Stimulated activated CD4-positive, alpha-beta T cell treated with anti-CD3 and anti-CD28 coated beads, Interleukin-2, amount 100 ng/mL, for 48 hours (primary cell): ENCODE measurements at places on chromosomes 2 and 18.

GRCh38 chr2:150676747-150677383 is 189.4 kb upstream of the RND3 start:
- no peak for DNase-seq

GRCh38 chr18:77650799-77651385 is 401.2 kb downstream of the GALR1 start:
- DNase-seq: peak; percentile 74

DNA sequence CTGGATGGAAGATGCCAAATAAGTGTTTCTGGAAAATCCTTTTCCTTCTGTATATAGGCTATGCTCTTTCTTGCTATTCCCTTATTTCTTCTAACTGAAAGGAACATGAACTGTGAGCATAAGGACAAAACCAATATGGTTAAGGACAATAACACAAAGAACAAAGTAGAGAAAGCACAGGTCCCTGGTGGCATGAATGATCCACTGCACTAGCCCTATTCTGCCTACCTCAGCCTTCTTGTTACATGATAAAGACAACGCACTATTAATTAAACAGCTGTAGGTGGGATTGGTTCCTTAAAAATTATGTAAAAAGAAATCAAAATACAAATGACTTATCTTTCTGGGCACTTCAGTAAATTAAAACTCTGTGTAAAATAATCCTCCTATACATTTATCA is 1.9 kb upstream of the WDR75 start:
- DNase-seq: no peak

GRCh38 chr2:71824436-71824835 is 323.2 kb downstream of the CYP26B1 start:
- DNase-seq: no peak

DNA sequence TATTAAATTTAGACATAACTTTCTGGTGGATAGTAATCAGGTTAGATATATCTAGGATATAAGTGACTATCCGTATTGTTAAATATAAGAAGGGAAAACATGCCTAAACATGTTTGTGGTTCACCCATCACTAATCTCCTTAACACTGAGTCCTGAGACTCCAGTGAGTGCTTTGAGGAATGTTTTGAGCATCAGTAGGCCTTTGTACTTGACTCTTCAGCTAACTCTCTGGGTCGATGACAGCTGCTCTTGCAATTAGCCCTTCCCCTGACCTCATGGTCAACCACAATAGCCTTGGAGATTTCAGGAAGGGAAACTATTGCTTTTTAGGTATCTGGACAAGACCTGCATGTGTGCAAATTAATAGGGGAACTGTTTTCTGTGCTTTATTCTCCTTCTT is 716.8 kb downstream of the EPHA4 start:
- DNase-seq: no peak

DNA sequence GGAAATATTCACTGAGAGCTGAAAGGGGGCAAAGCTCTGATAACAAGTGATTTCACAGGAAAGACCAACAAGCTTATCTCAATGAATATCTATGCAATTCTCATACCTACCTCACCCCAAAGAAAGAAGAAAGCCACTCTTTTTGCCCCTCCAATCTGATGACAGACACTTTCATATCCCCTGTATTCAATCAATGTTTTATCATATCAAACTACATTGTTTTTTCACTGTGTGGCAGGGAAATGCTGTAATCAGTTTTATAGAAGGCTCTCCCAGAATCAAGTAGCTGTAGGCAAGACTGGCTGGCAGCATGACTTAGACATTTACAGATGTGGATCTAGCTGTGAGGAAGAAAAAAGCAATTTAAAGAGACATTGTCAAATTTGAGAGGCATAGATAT is 81.3 kb upstream of the PIK3C3 start:
- no peak for DNase-seq

DNA sequence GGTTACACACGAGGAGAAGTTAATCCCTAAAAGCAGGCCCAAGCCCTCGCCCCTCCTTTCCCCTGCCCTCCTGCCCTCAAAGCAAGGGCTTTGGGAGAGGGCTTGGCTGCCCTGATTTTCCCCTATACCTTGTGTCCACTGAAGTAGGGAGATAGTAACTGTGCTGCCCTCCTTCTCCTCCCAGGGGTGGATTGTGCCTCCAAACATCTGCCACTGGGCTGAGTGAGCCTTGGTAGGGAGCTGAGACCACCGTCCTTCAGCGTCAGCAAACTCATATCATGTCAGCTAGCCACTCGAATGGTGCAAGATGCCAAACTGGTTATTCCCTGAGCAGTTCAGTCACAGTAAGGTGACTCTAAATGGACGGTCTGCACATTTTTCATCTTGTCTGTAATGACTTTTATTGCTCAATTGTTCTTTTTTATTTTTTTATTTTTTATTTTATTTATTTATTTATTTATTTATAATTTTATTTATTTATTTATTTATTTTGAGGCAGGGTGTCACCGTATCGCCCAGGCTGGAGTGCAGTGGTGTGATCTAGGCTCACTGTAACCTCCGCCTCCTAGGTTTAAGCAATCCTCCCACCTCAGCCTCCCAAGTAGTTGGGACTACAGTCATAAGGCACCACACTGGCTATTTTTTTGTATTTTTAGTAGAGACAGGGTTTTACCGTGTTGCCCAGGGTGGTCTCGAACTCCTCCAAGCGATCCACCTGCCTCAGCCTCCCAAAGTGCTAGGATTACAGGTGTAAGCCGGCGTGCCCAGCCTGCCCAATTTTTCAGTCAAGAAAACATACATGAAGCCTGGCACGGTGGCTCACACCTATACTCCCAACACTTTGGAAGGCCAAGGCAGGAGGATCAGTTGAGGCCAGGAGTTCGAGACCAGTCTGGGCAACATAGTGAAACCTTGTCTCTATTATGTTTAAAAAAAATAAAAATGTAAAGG is 8.7 kb downstream of the PCBP1 start:
- DNase-seq: no peak

GRCh38 chr2:31467426-31467825 is 52.9 kb upstream of the XDH start:
- no peak for DNase-seq

- DNase-seq: no peak
Measured at GRCh38 chr2:75800456-75800855, 89.7 kb upstream of the GCFC2 start.

GRCh38 chr2:98341241-98341640 is 5.0 kb upstream of the CNGA3 start:
- DNase-seq: no peak

DNA sequence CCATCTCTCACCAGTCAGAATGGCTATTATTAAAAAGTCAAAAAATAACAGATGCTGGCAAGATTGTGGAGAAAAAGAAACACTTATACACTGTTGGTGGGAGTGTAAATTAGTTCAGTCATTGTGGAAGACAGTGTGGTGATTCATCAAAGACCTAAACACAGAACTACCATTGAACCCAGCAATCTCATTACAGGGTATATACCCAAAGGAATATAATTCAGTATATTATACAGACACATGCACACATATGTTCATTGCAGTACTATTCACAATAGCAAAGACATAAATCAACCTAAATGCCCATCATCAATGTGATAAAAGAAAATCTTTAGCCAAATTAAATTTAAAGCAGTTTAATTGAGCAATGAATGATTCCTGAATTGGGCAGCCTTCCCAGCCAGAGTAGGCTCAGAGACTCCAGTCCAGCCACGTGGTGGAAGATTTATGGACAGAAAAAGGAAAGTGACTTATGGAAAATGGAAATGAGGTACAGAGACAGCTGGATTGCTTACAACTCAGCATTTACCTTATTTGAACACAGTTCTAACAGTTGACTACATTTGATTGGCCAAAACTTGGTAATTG is 377.1 kb upstream of the SLC39A10 start:
- DNase-seq: no peak

- no peak for DNase-seq
Measured at GRCh38 chr2:96143231-96143847, 1.9 kb downstream of the DUSP2 start.

DNA sequence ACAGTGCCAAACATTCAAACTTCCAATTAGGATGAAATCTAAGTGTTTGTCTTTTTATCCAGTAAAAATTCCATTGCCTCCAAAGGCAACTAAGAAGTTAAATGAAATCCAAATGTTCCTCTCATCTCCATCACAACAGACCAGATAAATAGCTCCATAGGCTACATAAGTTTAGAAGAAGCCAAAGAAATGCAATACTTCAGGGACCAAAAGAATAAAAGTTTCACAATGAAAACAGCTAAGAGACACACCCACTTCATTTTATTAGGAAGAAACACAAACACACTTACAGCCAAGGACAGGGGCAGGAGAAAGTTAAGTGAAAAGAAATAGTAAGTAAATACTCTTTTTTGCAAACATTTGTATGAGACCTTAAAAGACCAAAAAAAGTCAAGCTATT is 88.5 kb upstream of the CCDC150 start:
- no peak for DNase-seq

DNA sequence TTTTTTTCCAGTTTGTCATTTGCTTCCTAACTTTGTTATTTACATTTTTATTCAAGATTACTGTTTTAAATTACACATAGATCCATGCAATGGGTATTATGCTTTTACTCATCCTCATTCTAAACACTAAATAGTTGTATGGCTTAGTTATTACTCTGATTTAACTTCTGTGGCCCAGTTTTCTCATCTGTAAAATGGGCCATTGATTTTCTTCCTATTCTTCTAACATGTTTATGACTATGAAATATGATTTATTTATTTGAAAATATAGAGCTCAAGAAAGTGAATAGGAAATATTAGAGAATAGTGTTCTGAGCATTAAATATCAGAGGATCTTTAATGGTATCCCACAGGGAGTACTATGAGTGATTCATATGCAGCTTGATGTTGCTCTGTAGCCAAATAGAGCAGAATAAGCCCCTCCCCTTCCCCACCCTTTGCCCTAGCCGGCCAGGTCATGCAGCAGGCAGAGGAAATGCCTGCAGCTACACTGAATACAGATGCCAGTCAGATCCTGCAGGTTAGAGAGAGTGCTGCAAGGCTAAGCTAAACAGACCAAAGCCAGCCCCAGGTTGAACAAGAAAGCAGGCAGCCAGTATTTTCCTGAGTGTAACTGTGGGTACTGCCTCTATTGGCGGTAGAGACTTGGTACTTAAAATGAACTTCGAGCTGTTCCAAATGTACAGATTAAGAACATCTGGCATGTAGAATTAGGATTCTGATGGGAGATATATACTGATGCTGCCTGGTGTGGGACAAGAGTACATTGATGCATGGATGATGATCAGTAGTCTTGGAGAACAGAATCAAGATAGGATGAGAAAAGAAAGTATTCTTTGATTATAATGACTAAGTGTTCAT is 11.7 kb upstream of the ACYP2 start:
- no peak for DNase-seq

DNA sequence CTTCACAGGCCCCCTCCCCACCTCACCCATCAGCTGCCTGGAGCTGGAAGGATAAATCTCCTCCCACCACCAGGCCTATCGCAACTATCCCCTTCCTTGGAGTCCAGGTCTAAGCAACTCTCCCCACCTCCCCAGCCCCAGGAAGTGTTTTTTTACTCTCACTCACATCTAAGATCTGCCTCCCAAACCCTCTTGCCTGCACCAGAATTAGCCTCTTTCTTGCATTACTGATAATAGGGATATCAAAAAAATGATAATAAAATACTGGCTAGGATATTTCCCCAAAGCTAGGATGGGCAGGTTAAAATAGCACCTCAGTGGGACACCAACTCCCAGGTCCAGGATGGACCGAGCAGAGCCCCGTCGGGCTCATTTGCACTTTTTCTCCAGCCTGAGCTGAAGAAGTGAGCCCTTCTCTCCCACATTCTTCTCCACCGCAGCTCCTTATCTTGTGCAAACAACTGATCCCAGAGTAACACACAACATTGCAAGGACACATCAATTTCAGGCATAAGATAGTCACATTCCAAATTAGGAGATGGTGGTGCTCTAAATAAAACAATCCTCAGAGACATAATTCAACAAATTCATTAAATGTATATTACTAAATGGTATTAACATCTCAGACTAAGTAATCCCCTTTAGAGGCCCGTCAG is 17.7 kb upstream of the CIB4 start:
- DNase-seq: no peak

DNA sequence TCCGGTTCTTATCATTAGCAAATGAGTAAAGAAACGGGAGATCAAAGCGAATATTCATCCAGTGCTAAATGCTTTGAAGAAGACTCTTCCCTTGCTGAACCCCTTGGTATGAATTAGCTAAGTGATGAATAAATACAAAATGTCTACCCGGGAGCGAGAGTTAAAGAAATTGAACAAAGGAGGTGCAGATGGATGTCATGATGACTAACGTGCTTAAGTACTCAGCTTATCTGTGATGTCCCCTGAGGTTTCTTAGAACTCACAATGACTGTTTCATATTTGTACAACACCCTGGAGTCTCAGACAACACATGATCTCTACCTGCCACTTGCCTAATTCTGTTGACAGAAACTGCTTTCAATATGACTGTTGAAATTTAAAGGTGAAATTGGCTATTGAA is 148.5 kb downstream of the TMEM200C start:
- DNase-seq: no peak

GRCh38 chr2:27973592-27973991 is 83.1 kb downstream of the BABAM2 start:
- DNase-seq: no peak

DNA sequence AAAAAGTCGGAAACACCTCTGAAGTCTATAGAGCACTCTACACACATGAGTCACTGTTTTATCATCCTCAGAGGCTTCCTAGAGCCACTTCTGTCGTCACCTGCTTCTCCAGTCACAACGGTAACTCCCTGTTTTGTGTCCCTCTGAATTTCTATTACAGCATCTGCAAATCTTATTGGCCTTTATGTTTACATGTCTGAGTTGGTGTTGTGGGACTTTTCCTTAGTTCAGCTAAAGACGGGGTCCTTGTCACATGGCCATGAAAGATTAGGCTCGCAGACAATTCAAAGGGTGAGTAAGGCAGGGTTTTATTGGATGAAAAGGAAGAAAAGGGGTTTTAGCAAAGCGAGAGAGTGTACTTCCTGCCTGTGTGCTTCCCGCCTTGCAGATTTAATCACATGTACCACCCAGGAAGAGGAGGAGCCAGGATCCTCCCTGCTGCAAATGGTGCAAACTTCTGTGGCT is 185.6 kb downstream of the LPIN1 start:
- DNase-seq: no peak

GRCh38 chr2:122266636-122267035 is 511.2 kb downstream of the TSN start:
- DNase-seq: no peak

- DNase-seq: no peak
Measured at GRCh38 chr2:27076323-27076722, 2.1 kb upstream of the EMILIN1 start.

DNA sequence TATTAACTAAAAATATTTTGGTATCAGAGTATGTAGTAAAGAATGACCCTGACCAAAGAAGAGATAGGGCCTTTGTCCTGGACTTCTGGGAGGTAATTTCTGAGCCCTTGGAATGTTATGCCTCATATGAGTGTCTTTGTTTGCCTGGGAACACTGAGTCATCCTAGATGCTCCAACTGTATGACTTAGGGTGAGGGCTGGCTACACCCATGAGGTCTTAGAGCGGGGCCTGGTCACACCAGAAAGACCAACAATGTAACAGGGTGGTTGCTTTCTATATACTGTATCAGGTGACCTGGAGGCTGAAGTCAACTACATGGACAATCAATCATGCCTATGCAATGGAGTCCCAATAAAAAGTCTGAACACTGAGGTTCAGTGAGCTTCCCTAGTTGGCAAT is 253.1 kb downstream of the MBD2 start:
- no peak for DNase-seq
